ENCODE measurements at places on chromosomes 1 and 21. TPM values are rescaled to one million over a fixed set of nuclear protein-coding genes. Genes with fewer than 3 reads are reported as not detected.

KRTAP23-1 gene
- not detected for total RNA-seq

MFSD2A gene
- 5.8 TPM for total RNA-seq

NBPF19 gene
- total RNA-seq: 2.9 TPM

GJA8 gene
- not detected for total RNA-seq

CLDN17 gene
- total RNA-seq: not detected

TACSTD2 gene
- not detected for total RNA-seq

- no peak for DNase-seq
Observed at GRCh38 chr21:24223624-24224023, 1383.7 kb downstream of the MRPL39 start.

DNA sequence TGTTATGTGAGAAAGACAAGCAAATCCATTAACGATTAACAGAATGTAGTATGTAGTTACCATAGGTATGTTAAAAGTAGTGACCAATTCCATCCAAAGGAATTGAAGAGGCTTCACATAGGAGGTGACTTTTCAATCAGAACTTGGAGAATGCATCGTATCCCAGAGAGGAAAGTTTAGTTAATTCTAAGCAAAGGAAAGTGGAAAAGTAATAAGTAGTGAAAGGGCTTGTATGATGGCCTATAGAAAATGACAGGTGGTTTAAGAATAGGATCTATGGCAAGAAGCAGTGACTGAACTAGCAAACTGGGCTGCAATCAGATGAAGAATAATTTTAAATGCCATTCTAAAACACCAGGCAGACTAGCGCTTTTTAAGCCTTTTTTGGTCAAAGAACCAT, 16.6 kb downstream of the SCMH1 start:
- no peak for DNase-seq

- DNase-seq: no peak
Observed at GRCh38 chr21:15301736-15302135, 236.9 kb upstream of the NRIP1 start.

GRCh38 chr1:109901524-109902145, 9.0 kb upstream of the CSF1 start:
- no peak for DNase-seq

DNA sequence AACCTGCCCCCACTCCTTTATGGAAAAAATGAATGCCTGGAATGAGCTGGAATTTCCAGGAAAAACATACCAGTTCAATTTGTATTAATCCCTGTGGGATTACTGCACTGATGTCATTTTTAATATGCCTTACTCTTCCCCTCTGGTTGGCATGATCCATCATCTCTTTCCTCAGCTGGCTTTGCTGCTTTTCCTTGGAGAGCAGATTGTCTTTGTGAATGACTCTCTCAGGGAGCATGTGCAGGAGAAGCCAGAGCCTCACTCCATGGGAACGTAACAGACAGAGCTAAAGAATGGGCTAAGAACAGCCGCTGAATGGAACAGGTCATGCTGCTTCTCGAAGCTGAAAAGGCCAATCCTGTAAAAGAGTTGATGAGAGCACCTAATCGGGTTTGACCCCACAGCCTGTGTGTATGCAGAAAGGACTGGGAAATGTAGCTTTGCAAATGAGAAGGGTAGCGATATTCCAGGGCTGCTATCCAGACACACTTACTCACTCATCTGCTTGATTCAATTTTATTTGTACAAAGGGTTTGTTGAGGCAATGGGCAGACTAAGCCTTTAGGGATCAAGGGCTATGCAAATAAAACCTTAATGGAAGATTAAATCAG, 20.7 kb downstream of the PHC2 start:
- peak; percentile 38 for DNase-seq

GRCh38 chr1:17186216-17186909, 18.6 kb upstream of the PADI1 start:
- DNase-seq: peak; percentile 50

DNA sequence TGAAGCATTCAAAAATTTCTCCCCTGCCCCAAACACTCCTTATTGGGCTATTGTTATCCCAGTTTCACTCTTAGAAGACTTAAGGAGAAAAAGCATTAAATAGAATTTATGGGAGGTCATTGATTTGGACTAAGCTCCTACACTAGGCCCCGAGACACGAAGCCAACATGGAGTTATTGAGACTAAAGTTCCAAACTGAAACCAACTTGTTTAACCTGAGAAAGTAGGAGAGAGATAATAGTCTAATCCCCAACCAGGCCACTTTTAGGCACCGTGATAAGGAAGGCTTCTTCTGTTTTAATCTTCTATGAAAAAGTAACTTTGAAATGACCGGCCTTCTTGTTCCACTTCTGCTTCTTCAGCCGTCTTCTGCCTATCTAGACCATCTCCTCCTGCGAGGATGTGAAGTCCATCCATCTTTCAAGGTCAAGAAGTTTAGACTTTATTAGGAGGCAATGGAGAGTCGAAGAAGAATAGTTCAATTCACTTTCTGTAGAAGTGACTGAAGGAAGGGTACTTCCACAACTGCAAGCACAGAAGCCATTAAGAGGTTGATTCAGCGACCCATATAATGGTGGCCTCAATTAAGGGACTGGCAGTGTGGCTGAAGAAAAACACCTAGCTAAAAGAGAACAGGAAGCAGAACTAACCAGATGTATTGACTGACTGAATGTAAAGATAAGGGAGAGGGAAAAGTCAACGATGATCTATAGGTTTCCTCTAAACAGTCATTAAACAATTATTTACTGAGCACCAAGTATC, 428.8 kb downstream of the SMYD3 start:
- DNase-seq: no peak

Measured in MG63 (cell line).